Right renal pelvis (tissue), 4 donors: ENCODE measurements at places on chromosomes 5 and 9. TPM values are rescaled to one million over a fixed set of nuclear protein-coding genes. Genes with fewer than 3 reads are reported as not detected.

DNA sequence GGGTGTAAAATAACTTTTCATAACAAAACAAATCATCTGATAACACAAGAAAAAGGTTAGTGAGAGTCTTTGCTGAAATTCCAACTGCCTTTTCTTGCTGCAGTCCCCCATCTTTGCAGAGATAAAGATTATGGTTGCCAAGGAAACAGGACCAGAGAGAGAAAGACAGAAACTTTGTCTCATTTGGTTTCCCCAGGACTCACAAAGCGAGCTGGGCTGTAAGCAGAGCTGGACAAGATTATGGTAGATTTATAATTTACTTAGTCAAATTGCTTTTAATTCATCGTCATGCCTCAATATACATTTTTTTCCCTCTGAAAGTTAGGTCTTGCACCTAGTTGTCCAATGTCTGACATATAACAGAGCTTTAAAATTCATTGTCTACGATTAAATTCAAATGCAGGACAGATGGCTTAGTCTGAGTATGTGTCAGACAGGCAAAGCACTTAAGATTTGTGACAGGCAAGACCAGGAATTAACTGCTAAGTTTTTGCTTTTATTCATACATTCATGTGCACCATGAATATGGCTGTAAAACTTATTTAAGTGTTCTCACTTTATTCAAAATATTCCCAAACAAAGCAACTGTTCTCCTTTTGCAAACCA, 17.4 kb downstream of the ENC1 start:
- no peak for DNase-seq

Gene MEGF10
- polyA plus RNA-seq = 0.66 TPM

Gene NSMF
- polyA plus RNA-seq = 45.5 TPM

DNA sequence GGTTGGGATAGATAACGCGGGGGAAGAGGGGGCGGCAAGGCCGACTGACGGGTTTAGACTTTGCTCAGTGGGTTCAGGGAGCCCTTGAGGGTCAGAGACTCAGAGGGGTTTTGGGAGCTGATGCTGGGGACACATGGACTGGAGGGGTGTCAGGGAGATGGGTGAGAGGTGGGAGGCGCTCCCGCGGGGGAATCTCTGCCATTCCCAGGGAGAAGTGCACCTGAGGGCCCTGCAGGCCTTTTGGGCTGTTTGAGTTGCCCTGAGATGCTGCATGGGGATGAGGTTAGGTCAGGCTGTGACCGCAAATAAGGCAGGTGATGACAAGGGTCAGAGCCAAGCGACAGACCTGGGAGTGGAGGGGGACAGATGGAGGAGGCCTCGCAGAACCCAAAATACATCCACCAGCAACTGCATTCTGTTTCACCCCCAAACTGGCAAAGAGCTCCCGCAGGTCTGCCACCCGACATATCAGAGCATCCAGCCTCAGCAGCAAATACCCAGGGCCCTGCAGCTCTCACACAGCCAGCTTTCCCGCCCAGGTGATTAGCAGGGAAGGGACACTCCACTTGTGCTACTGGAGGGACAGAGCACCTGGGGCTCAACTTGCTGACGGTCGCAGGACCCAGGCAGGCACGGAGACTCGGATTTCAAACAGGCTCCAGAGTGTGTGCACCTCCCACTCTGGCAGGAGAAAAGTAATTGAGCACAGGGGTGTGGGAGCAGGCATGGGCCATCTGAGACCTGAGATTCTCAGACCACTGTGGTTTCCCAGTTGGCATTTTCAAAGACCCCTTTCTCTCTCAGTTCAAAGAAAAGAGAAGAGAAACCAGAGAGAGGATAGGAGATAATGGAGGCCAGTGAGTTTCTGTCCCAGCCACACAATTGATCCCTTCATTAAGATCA, 26.4 kb downstream of the TMOD1 start:
- DNase-seq = peak; percentile 15

GRCh38 chr5:30620481-30621085, 572.9 kb upstream of the CDH6 start:
- DNase-seq = no peak

- no peak for DNase-seq
Measured at GRCh38 chr9:77163884-77164283, 13.4 kb upstream of the VPS13A start.

DNA sequence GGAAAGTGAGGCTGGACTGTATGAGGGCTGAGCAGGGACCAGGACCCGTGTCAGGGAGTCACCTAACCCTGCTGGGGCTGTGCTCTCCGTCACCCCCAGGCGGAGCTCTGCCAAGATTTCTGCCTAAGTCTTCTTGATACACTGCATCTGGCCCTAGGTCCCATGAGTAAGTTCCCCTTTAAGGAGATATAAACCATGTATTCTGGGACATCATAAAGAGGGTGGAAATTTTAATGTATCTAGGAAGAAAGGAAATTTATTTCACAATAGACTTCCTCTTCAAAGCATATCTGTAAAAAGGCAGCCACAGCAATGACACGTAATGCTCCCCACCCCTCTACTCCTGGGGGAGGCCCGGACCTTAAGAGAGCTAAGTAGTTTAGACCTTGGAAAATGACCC, 183.4 kb downstream of the FBXL7 start:
- peak; percentile 45 for DNase-seq

Gene GFI1B
- polyA plus RNA-seq = 0.75 TPM

GRCh38 chr9:98182889-98183599, 9.4 kb downstream of the CORO2A start:
- DNase-seq = no peak

Gene NR2F1-AS1
- 61.5 TPM for polyA plus RNA-seq
